ENCODE measurements at places on chromosomes 3 and 15. TPM values are rescaled to one million over a fixed set of nuclear protein-coding genes. Genes with fewer than 3 reads are reported as not detected.

The FMN1 gene
- 0.23 TPM for total RNA-seq

The ACAA1 gene
- total RNA-seq = 59.7 TPM

The TMEM44 gene
- 9.5 TPM for total RNA-seq

The PIERCE2 gene
- total RNA-seq = 1.1 TPM

The MME gene
- total RNA-seq = 2.9 TPM

The SEMA5B gene
- not detected for total RNA-seq

The SLC4A7 gene
- total RNA-seq = 61.5 TPM

The NAALADL2 gene
- total RNA-seq = 0.23 TPM

The SLC27A2 gene
- not detected for total RNA-seq

The GOLGA6L7 gene
- not detected for total RNA-seq

The TMEM62 gene
- total RNA-seq = 12.9 TPM

The GOLGA8S gene
- not detected for total RNA-seq

The SLC7A14 gene
- not detected for total RNA-seq

The GATA2 gene
- total RNA-seq = not detected

The CAMKV gene
- not detected for total RNA-seq

The SH3GL3 gene
- total RNA-seq = 0.23 TPM

The UBXN7 gene
- total RNA-seq = 5.4 TPM

The ALS2CL gene
- 89.0 TPM for total RNA-seq

The FOXB1 gene
- total RNA-seq = not detected

The ALDH1L1 gene
- 0.08 TPM for total RNA-seq

The KLHL18 gene
- 13.8 TPM for total RNA-seq

The ADAMTS7 gene
- total RNA-seq = 0.76 TPM

The TRH gene
- not detected for total RNA-seq

The SNX22 gene
- not detected for total RNA-seq

The STARD9 gene
- 1.2 TPM for total RNA-seq

The MST1R gene
- total RNA-seq = 21.9 TPM

The KBTBD8 gene
- 3.8 TPM for total RNA-seq
